ENCODE measurements at places on chromosomes 6 and 20.
A peak's percentile ranks its signal among the peaks of the same experiment; 100 is the strongest.

DNA sequence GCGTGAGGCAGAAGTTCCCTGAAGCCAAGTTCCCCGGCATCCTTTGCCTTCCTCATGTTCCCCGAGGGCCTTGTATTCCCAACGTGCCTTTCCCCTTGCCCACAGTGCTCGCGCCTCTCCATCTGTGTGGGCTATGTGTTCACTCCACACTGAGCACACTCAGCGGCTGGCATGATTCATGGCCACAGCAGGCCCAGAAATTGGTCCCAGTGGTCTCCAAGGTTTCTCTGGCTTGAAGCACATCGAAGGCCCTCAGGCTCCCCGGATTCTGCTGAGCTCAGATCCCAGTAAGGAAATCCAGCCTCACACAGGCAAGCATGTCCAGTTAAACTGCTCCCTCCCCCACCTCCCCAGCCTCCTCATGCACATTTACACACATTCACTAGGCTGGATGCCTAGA is 123.6 kb downstream of the ISM1 start:
- peak; percentile 70 for DNase-seq

GRCh38 chr20:52303281-52303950 is 111.8 kb upstream of the ZFP64 start:
- no peak for DNase-seq

DNA sequence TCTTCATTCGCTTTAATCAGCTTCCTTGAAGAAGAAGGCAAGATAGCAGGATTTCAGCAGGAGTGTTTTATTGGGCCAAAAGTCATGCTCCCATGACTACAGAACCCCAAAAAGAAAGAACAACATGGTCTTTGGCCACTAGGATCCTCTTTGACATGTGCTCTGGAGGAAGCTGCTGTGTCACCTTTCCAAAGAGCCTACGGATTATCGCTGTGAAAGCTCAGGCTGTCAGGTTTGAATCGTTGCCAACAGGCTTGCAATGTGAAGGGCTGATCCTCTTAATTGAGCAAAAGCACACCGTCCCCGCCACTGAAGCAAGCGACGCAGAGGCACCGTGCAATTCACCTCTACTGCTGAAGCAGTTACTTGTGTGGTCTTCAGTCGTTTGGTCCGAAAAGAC is 29.0 kb downstream of the MYLIP start:
- no peak for DNase-seq

- no peak for DNase-seq
These were observed 362.2 kb upstream of the IRAK1BP1 start for GRCh38 chr6:78505178-78505577.

DNA sequence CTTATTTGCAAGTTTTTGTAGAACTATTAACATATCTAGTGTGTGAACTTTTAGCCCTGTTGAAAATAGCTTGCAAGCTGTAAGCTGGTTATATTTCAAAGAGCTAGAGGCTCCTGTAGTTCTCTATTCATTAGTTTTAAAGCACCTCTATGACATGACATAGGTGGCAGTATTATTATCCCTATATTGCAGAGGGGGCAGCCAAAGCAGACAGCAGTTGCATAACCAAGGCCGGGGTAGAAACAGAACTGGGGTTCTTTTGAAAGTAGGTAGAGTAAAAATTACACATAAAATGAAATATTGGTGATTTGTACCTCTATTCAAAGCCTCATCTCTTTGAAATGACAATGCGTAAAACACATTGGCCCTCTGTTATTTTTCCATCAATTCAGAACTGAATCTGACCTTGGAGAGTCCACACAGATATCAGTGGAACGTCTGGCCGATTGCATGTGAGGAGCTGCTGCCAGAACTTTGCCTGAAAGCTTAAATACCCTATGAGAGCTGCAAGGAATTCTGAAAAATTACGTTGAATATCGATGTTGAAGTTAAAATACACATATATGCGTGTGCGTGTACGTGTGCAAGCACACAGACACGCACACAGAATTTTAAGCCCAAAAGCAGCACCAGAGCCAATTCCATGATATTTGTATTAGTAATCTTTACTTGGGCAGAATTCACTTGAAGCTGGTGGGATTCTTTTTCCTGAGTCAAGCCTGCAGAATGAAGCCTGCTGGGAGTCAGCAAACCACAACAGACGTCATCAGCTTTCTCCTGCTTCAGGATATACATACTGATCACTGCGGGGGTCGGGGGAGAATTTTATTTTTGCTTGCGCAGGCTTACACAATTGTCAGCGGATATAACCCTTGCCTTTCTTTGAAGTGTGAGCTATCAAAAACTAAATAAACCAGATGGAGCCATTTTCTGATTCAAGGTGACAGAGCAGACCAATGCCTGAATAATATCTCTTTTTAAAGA is 163.2 kb downstream of the PDE7B start:
- no peak for DNase-seq

DNA sequence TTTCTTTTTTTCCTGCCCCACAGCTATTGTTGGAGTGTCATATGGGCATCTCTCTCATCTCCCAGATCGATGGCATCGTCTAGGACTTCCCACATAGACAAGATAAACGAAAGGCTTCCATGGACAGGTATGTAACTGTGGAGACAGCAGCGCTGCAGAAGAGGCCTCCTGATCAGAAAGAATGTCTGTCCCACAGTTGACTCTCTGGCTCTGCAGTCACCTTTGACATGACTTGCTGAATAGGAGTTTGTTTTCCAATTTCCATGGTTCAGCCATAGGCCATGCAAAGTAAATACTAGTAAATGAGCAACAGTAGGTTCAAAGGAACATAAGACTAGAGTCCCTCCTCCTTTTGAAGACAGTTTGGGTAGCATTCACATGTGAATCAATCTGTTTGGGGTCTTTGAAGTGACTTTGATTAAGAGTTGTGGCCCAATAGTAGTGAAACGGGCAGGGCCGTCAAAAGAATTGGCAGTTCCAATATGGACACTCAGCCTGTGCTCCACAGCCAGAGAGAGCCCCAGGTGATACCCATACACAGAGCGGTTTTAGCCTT is 134.7 kb upstream of the IFNGR1 start:
- no peak for DNase-seq

GRCh38 chr6:41723530-41724227 is 11.7 kb downstream of the TFEB start:
- peak; percentile 56 for DNase-seq

DNA sequence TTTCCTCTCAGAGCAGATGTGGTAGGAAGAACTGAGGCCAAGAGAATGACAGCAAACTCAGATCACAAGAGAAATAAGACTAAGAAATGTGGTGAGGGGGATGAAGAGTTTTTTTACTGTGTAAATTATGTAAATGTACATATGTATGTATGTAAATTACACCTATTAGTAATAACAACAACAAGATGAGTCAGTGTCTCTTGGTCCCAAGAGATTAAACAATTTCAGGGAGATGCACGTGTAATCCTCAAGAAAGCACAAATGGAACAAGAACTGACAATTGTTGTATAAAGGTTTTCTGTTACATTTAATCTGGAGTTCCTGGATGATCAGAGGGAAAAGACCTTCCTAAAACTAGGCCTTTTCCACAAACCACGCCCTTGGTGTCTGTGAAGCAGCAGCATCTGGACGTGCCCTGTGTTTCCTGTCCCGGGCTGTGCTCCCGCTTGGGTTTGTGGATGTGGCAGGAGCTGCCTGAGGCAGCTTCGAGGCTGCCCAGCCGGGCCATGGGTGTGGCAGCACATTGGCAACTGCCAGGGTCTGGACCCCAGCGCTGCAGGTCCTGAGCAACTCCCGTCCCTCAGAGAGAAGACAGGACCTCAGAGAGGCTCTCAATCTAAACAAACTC is 994 bp downstream of the CLDN20 start:
- DNase-seq, result peak; percentile 49

DNA sequence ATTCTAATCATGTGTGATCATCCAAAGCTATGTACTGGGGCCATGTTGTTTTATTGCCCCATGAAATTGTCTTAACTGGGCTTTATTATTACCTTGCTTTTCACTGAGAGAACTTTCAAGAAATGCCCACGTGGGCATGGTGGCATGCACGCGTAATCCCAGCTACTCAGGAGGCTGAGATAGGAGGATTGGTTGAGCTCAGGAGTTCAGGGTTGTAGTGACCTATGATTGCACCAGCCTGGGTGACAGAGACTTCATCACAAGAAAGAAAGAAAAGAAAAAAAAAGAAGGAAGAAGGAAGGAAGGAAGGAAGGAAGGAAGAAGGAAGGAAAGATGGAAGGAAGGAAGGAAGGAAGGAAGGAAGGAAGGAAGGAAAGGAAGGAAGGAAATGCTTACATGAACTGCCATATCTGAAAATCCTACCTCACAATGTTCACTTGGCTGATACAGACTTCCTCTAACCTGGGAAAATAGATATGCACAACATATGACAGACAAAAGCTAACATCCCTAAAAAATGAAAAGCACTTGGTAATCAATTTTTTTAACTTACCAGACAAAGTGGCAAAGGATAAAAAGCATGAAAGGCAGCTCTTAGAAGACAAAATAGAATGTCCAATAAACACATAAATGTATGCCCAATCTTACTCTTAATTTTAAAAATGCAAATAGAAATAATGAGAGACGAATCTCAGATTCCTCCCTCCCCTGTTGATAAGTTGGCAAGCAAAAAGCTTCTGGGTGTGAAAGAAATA is 25.5 kb upstream of the TMEM244 start:
- no peak for DNase-seq

DNA sequence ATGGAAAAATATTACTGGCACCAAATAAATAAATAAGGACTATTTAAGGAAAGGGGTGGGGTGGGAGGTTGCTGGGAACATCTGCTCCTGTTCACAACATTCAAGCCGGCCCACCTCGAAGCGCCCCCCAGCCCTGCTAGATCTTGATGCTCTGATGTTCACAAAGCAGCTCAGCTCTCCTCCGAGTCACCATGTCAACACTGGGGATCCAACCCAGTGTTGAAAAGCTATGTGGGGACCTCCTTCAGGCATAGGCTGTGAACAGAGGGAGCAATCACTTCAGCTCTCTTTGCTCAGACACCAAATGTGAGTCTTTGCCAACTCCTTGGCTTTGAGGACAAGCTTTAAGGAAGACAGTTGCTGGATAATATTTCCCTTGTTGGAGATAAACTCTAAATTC is 176.8 kb upstream of the NT5E start:
- DNase-seq, result no peak

DNA sequence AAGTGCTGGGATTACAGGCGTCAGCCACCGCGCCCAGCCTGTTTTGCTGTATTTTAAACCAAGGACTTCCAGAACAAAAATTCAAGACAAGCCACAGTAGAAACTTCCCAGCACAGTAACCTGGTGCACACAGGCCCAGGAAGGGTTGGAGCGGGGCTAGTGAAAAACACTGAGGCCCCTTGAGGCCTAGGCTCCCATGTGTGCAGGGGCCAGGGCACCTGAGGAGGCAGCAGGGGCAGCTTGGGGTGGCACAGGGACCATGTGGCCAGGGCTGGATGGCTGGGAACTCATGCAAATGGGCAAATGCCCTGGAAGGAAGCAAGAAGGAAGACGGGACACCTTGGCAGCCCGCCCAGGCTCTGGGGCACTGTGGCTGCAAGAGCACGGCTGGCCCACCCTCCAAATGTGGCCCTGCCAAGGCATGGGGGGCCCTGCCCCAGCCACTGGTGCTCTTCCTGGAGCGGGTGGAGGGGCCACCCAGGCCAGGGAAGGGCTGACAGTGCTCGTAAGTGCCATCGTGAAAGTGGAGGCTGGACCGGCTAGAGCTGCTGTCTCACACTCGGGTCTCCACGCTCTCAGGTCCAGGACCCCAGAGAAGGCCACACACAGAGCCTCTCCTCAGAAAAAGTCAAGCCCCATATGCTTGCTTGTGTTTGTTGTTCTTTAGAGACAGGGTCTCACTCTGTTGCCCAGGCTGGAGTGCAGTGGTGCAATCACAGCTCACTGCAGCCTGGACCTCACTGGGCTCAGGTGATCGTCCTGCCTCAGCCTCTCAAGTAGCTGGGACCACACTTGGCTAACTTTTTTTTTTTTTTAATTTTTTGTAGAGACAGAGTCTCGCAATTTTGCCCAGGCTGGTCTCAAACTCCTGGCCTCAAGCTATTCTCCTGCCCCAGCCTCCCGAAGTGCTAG is 10.3 kb downstream of the SLC2A4RG start:
- DNase-seq, result no peak

DNA sequence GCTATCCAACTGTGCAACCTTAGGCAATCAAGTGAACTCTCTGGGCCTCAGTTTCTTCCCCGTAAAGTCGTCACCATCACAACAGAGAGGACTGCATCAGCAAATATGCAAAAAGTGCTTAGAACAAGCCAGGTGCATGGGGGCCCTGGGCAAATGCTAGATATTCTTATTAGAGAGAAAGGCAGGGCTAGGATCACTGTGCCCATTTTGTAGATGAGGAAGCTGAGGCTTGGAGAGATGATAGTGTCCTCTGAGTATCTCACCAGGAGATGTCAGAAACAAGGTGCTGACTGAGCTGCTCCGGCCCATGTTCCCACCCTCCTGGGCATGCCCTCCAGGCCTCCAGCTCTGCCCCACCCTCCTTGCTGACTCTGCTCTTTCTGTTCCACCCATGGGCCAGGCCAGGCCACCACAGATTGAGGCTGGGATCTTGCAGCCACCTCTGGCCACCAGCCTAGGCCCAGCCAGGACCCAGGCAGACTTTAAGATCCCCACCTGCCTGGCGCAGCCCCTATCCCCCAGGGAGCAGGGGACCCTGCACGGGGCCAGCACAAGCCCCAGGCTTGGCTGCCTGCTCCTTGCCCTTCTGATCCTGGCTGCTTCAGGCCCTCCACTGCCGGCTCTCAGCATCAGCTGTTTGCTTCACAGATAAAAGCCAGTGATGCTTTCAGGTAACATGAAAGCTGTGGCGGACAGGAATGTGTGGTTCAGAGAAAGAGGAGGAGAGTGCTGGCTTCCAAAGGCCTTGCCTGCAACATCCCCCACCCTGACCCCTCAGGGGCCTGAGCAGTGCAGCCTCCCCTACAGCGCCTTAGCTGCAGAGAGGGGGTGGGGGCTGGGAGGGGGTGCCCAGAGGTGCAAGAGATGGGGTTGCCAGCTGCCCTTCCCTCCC is 47.6 kb downstream of the GRM4 start:
- DNase-seq, result no peak

GRCh38 chr6:31580438-31580740 is 1.8 kb downstream of the LTB start:
- DNase-seq, result no peak

DNA sequence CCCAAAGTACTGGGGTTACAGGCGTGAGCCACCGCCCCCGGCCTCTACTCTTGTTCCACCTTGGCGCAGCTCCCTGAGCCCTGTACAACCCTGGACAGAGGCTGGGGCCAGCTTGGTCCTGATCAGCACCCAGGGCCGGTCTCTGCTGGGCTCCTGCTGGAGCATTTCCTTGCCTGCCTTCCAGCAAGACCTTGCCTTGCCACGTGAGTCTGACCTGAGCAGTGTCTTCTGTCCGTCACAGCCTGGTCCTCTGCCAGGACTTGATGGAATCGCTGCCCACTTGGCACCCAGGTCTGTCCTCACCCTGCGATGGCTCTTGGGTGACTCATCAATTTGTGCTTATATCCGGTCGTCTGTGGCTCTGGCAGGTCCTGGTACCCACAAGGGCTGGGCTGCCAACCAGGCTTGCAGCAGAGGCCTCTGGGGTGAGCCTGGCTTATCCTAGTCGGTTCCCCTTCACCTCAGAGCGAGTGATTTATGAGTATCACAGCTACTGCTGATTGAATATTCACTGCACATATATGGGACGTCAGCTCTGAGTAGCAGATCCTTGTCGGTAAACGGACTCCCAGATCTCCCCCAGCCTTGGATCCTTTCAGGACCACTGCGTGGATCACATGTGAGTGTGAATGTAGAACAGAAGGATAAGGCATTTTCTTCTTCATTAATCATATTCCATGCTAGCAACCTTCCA is 10.1 kb upstream of the SULF2 start:
- DNase-seq, result no peak

GRCh38 chr6:31865205-31866118 is 2.8 kb upstream of the NEU1 start:
- DNase-seq, result no peak

Measured in posterior cingulate gyrus (tissue), 11 donors.